Ascending aorta (tissue), 2 donors: ENCODE measurements at places on chromosomes 2 and 18.

GRCh38 chr2:238865015-238865719, 17.3 kb downstream of the TWIST2 start:
- no peak for DNase-seq

GRCh38 chr2:134842930-134843490, 4.6 kb downstream of the ACMSD start:
- no peak for DNase-seq

DNA sequence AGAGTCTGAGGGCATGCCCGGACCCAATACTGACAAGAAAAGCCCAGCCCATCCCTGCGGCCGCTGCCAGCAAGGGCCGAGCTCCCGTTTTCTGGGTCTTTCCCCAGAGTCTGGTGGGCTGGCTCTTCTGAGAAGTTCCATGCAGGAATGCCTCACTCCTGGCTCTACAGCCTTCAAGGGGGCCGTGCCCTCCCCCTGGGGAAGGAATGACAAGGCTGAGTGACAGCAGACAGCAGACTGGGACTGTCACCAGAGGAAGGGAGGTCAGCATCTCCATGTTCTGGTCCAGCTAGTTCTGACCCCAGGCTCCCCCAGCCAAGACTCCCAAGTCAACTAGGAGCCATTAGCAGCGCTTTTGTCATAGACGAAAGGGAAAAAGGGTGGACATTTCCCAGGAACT, 13.0 kb upstream of the SEMA4C start:
- no peak for DNase-seq

GRCh38 chr2:160647967-160648685, 154.5 kb upstream of the RBMS1 start:
- no peak for DNase-seq

DNA sequence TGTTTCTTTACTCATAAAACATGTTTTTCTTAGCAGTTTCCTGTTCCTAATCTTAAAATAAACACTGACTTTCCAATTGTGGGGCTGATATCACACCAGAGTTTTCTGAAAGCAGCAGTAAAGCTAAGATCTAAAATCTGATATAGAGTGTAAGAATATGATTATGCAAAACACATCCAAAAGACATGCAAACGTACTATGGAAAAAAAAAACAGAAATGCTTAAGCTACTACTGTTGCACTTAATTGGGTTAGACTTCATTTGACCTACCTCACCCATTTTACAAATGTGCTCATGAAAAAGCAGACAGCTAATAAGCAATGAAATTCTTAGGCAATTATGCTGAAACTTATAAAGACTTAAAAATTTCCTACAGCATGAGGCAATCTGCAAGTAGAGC, 10.5 kb downstream of the CYTIP start:
- DNase-seq: no peak

GRCh38 chr18:13716916-13717315, 9.4 kb downstream of the FAM210A start:
- DNase-seq: no peak

DNA sequence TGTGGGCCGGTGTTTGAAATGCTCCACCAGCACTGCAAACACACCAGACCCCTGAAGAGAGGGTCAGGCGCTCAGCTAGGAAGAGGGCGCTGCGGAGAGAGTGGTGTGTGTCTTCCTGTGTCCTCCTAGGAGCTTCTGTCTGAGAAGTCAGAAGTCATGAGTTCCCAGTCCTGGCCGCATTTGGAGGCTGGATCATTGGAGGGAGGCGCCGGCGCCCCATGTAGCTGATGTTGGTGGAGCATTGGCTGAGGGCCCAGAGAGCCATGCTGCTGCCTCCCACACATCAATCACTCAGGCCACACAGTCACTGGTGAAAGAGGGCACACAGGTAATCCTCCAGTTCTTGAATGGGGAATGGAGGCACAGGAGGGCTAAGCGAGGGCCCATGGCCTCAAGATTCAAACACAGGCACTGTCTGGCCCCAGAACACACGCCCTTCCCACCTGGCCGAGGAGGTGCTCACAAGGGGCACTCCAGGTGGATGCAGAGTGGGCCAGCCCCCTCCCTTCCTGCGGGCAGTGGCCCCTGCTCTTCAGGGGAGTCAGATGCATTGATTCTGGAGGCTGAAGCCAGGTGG, 66.3 kb downstream of the RRM2 start:
- no peak for DNase-seq

GRCh38 chr2:233711312-233712008, 1.2 kb upstream of the UGT1A5 start:
- no peak for DNase-seq

GRCh38 chr2:39380525-39381150, 56.4 kb downstream of the MAP4K3 start:
- no peak for DNase-seq

- no peak for DNase-seq
These were observed 168.0 kb upstream of the REV1 start for GRCh38 chr2:99657691-99658258.

- DNase-seq: no peak
These were observed 1.5 kb downstream of the KCNIP3 start for GRCh38 chr2:95298486-95299111.

- DNase-seq: no peak
These were observed 18.9 kb downstream of the GNLY start for GRCh38 chr2:85712849-85713612.

DNA sequence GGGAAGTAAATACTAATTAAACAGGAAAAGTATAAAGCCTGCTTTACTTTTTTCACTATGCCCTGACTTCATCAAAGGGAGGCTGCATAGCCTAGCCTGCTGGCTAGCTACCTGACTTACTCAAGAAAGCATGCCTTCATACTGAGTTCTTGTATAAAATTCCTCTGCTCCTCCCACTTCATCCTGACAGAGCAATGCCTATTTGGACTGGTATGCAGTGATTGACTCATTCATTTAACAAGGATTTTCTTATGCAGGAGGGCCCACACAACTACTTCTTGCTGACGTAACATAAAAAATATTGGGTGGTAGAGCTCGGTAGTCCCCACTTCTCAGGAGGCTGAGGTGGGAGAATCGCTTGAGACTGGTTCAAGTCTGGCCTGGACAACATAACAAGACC, 70.5 kb downstream of the PRPF40A start:
- no peak for DNase-seq

- DNase-seq: no peak
These were observed 36.8 kb upstream of the PLEKHM3 start for GRCh38 chr2:208062113-208062512.

DNA sequence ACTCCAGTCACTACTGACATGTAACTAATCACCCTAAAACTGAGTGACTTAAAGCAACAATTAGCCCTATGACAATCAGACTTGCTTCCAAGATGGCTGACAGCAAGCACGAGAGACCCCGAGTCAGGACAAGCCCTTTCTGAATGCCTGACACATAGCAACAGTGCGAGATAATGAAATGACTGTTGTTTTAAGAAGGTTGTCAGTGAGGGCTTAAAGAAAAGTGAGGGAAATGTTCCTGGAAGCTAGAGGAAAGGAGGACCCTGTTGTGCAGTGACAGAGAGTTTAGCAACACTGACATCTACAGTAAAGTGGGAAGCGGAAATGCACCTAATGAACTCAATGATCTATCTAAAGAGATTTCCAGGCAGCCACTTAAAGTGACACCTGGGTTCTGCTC, 163.1 kb downstream of the STK39 start:
- DNase-seq: no peak

DNA sequence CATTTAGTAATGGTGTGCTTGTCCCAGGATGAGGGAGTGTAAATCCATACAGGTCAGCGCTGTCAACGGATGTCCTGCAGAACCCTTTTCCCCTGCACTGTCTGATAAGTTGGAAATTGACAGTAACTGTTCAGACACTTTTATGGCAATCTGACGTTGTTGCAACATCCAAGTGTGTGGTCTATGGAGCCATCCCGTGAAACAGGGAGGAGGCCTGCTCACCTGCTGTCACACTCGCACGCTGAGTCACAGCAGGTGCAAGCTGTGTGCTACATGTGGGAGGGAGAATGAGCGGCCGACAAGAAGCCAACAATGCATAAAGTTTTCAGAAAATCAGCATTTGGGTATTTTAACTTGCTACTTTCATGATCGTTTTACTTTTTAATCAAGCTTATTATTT, 43.7 kb upstream of the RMDN2 start:
- DNase-seq: no peak
